CD4-positive, alpha-beta T cell treated with Interleukin-2 at 100 ng/mL for 4 hours (primary cell): ENCODE measurements at places on chromosomes 4 and X.

- DNase-seq, result no peak
Observed at GRCh38 chrX:109875831-109876230, 127.1 kb upstream of the TMEM164 start.

- DNase-seq, result peak; percentile 5
Observed at GRCh38 chrX:119067023-119067739, 5.6 kb upstream of the CT47C1 start.

DNA sequence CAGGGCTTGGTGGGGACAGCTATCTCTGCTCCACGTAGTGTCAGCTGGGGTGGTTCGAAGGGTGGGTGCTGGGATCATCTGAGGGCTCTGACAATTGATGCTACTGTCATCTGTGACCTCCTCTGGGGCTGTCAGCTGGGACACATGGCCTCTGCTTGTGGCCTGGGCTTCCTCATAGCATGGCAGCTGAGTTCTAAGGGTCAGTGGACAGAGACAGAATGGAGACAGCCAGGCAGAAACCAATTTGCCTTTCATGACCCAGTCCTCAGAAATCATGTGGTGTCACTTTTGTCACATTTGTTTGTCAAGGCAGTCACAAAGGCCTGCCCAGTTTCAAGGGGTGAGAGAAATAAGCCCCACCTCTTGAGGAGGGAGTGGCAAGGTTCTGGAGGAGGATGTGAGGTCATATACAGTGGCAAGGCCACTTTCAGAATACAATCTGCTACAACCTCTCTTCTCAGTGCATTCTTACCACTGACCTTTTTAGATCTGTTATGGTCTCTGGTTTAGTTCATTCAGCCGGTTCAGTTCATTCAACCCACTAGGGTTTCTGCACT lies 103.6 kb upstream of the BCOR start:
- peak; percentile 32 for DNase-seq

DNA sequence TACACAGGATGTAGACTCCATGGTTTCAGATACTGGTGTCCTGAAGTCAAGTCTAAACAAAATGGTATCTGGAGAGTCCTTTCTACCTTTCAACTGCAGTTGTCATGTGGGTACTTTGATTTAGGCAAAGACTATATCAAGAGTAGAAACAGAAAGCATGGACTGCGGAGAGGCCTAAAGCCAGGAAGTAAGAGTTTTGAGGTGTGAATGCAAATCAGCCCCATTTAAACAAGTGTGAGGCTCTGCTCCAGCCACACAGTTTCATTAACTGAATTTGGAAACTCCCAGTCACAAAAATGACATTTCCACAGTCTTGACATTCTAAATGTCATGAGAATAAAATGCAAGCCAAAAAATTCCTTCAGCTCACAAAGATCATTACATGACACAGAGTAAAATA lies 87.2 kb upstream of the MCF2 start:
- DNase-seq, result no peak

DNA sequence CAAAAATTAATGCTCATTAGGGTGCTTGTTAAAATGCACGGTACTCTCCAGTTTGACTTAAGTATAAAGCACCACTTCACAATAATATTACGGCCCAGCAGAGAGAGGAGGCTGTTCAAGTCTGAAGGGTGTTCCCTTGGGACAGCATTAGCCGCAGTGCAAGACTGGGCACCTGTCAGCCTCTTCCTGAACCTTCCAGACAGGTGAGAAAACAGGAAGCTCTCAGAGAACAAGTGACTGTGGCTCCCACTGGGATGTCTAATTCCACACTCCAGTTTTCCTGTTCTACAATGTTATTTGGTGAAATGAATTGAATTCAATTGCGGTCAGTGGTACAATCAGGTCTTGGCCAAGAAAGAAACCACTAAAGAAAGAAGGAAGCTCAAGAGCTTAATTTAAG lies 414.4 kb downstream of the SMARCA1 start:
- no peak for DNase-seq

DNA sequence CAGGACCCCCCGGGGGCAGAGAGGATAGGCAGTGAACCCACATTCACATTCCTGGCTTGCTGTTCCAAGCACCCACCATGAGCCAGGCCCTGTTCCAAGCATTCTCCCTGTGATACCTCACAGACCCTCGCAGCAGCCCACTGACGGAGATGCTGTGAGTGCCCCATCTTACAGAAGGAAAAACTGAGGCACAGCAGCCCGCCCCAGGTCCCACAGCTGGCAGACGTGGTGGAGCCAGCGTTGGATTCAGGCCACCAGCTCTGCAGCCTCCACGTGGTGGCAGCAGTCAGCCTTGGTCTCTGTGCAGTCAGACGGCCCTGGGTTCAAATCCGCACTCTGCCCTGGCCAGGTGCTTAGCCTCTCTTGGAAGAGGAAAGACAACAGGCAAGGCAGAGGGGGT lies 16.8 kb downstream of the MAN2B2 start:
- no peak for DNase-seq

DNA sequence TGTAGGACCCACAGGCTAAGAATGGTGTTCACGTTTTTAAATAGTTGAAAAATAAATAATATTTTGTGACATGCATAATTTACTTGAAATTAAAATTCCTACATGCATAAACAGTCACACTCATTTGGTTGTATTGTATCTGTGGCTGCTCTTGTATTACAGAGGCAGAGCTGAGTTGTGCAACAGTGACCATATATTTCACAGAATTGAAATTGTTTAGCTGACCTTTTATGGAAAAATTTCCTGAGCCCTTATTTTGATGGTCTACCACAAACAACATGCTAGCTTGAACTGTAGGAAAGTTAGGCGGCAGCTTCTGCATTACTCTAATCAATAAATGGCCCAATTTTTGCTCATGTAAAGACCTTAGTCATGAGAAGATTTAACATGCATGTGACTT lies 633.4 kb upstream of the AADAT start:
- DNase-seq, result no peak

DNA sequence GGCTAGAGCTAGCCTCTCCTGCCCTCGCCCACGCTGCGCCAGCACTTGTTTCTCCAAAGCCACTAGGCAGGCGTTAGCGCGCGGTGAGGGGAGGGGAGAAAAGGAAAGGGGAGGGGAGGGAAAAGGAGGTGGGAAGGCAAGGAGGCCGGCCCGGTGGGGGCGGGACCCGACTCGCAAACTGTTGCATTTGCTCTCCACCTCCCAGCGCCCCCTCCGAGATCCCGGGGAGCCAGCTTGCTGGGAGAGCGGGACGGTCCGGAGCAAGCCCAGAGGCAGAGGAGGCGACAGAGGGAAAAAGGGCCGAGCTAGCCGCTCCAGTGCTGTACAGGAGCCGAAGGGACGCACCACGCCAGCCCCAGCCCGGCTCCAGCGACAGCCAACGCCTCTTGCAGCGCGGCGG lies at the start of gene AR:
AR (plus strand) TSS at position 204 of the 400 bp plus-strand sequence. CDS start 1,126 bp downstream, outside the sequence.
- no peak for DNase-seq

DNA sequence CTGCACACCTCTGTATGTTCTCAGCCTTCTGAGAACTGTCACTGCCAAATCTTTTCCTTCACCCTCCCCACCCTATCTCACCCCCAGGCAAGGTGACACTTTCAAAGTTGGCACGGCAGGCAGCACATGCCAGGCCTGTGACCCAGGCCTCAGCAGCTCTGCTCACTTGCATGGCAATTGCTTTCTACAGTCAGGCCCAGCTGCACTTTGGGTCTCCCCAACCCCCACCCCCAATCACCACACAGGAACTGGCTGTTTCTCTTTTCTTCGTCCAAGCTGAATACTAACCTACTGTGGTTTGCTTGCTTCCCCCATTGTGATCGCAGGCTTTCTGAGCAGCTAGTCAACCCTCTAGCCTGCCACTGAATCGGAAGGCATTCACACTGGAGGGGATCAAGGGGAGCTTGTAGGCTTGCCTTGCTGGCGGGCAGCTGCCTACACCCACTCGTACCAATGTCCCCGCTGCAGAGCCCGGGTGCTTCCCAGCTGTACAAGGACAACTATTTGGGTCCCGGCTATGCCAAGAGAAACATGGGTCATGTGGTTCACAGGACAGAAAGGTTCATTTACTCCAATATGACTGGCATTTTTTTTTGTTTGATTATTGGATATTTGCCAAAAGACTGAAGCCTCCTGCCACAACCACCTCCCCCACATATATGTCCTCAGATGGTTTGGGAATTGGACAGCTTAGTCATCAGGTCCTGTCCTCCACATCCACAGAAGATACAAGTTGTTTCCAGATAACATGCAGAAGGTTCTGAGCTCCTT lies 28.1 kb downstream of the SLC25A43 start:
- no peak for DNase-seq

- DNase-seq, result no peak
Observed at GRCh38 chrX:143934542-143934941, 50.7 kb downstream of the UBE2NL start.

DNA sequence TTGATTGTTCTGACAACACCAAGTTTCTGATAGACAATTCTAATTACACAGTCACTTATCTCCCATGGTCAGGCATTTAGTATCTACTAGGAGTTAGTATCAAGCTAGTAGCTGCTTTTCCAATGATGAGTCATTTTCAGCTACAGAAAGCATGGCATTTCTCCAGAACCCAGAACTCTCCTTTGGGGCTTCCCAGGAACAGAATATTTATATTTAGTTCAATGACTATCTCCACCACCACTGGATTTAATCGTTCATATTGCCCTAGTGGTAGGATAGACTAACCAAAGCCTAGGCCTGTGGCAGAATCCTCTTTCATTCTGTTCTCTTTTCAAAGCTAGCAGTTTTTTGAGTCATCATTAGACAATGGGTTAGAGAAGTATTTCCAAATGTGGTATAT lies 569.4 kb downstream of the GABRG1 start:
- DNase-seq, result no peak

GRCh38 chr4:20305976-20306375 lies 54.3 kb downstream of the SLIT2 start:
- no peak for DNase-seq

GRCh38 chr4:113435893-113436292 lies 325.6 kb downstream of the CAMK2D start:
- peak; percentile 16 for DNase-seq

GRCh38 chr4:68324519-68325262 lies 25.2 kb downstream of the YTHDC1 start:
- no peak for DNase-seq

DNA sequence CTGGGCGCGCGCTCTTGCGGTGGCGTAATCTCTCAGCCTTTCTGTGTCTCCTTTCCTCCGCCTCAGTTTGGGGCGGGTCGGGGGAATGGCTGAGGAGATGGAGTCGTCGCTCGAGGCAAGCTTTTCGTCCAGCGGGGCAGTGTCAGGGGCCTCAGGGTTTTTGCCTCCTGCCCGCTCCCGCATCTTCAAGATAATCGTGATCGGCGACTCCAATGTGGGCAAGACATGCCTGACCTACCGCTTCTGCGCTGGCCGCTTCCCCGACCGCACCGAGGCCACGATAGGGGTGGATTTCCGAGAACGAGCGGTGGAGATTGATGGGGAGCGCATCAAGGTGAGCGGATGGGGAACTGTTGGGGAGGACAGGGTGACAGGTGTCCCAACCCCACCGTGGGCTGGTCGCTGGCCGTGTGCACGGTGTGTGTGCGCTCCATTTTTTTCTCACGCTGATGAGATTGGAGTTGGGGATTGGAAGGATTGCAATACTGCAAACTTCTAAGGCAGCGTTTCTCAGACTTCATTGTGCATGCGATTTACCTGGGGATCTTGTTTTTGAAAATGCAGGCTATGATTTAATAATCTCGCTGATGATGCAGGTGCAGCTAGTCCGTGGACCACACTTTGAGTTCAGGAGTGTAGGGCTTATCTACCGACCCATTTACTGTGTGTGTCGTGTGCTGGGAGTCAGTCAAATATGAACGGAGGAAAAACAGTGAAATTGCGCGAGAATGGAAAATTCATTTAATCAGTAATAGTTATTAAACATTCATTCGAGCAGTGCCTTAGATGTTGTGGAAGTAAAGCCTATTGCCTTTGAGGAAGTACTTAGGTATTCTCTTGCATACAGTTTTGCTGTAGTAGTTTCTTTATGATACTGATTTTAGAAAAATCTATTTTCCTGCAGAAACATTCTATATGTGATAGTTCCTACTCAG lies at the start of gene RAB33B:
RAB33B (plus strand) TSS at position 11 of the 935 bp plus-strand sequence; CDS start at position 86, 75 bp downstream.
- no peak for DNase-seq
